Activated CD8-positive, alpha-beta T cell treated with anti-CD3 and anti-CD28 coated beads for 36 hours (primary cell): ENCODE measurements at places on chromosomes 4 and X. TPM values are rescaled to one million over a fixed set of nuclear protein-coding genes. Genes with fewer than 3 reads are reported as not detected.
A peak's percentile ranks its signal among the peaks of the same experiment; 100 is the strongest.

- DNase-seq: no peak
Observed at GRCh38 chrX:9646471-9647224, 119.0 kb downstream of the GPR143 start.

DNA sequence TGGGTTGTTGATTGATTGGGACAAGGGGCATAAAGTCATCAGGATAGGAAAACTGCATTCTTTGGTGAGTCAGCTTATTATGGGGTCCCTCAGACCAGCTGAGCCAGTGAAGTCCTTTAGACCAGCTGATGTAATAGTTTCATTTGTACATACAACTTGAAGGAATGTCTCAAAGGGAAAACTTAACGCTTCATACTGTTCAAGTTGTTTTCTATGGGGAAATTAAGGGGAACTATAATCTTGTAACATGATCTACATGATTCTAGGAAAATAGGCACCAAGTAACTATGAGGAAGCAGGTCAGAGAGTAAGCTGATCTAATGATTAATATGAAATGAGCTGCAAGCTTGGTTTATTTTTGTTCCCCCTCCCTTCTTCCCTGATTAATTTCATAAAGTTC is 175.1 kb upstream of the GRID2 start:
- no peak for DNase-seq

TCEAL4 gene
- 18.7 TPM for total RNA-seq

GRCh38 chrX:56066016-56066415 is 166.1 kb upstream of the KLF8 start:
- DNase-seq: no peak

NWD2 gene
- not detected for total RNA-seq

- no peak for DNase-seq
Observed at GRCh38 chrX:150051096-150051495, 112.8 kb upstream of the EOLA2 start.

DNA sequence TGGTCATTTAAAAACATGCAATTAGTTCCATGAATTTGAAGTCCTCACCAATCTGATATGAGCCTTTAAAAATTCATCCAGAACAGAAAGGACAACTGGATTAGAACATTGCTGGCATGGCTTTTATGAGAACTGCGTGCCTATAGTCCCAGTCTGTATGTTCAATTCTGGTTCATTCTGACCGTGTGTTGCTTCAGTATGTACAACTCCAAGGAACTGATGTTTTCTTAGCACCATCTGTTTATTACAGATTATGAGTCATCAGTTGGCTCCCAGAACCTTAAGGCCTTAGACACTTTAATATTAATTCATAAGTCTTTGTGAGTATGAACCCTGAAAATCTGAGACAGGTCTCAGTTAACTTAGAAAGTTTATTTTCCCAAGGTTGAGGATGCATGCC is 115.0 kb downstream of the CEP44 start:
- DNase-seq: no peak

- no peak for DNase-seq
Observed at GRCh38 chr4:61152433-61152832, 47.7 kb upstream of the ADGRL3 start.

- peak; percentile 65 for DNase-seq
Observed at GRCh38 chrX:14032406-14032805, 2.7 kb upstream of the GEMIN8 start.

SYNPO2 gene
- total RNA-seq: 0.13 TPM

DNA sequence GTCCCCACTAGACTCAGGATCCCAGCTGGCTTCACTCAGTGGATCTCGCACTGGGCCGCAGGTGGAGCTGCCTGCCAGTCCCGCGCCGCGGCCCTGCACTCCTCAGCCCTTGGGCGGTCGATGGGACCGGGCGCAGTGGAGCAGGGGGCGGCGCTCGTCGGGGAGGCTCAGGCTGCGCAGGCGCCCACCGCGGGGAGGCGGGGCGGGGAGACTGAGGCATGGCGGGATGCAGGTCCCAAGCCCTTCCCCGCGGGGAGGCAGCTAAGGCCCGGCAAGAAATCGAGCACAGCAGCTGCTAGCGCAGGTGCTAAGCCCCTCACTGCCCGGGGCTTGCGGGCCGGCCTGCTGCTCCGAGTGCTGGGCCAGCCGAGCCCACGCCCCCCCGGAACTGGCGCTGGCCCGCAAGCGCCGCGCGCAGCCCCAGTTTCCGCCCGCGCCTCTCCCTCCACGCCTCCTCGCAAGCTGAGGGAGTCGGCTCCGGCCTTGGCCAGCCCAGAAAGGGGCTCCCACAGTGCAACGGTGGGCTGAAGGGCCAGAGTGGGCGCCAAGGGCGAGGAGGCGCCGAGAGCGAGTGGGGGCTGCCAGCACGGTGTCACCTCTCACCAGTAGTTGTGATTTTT is 1038.0 kb downstream of the PCDH19 start:
- DNase-seq: no peak

COX7B2 gene
- total RNA-seq: not detected

ABCG2 gene
- 0.25 TPM for total RNA-seq

RLIM gene
- 40.0 TPM for total RNA-seq

GRCh38 chr4:11783588-11783987 is 354.9 kb upstream of the HS3ST1 start:
- DNase-seq: no peak

SLC6A14 gene
- total RNA-seq: not detected

DNA sequence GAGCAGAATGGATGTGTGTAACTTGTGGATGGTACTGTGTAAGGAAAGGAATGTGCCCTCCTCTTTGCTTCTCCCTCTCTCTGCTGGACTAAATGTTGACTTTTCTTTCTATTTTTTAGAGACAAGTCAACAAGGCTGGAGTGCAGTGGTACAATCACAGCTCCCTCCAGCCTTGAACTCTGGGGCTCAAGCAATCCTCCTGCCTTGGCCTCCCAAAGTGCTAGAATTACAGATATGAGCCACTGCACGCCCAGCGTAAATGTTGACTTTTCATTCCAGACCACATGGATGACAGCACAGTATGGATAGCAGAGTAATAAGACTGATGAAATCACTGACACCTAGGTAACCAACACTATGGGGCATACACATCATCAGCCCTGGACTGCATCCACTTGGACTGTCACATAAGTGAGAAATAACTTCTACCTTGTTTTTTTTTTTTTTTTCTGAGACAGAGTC is 5.1 kb upstream of the RPS3A start:
- DNase-seq: no peak

AKAP14 gene
- total RNA-seq: not detected

GRCh38 chrX:77510007-77510406 is 62.8 kb downstream of the FGF16 start:
- DNase-seq: no peak

GRCh38 chr4:107931775-107932321 is 499 bp downstream of the CYP2U1 start:
- peak; percentile 56 for DNase-seq

- no peak for DNase-seq
Observed at GRCh38 chrX:40467454-40467853, 113.3 kb upstream of the ATP6AP2 start.

DNA sequence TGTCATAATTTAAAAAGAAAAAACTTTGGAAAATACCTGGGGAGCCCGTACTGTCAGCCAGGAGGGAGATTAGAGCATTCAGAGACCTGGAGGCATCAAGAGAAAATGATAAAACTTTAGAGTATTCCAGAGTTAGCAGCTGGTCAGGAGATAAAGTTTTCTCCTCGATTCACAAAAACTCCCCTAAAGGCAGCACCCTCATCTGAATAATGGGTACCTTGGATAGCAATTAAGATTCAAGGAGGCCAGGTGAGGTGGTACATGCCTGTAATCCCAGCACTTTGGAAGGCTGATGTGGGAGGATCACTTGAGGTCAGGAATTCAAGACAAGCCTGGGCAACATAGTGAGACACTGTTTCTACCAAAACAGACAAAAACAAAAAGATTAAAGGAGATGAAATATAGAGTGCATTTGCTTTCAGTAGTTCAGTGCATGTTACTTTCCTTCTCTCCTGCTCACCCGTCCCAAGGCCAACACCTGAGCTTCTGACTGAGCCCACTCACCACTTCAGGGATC is 18.6 kb upstream of the RAB40A start:
- DNase-seq: no peak

SCML1 gene
- total RNA-seq: 4.6 TPM

DNA sequence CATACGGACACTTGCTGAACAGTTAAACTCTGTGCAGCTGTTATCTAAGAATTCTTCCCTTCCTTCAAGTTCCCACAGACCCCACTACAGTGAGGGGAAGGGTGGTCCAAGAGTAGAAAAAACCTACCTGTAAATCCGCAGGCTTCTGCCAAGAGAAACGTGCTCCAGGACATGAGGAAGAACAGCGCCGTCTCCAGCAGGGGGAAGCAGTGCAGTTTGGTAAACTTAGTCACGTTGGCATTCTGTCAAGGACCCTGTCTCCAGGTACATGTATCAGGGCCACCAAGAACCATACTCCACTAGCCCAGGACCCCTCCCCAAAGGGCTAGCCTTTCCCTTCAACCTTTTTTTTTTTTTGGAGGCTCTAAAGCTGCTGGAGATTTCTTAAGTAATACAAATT is 79.9 kb downstream of the CHST7 start:
- peak; percentile 22 for DNase-seq

ASB12 gene
- 0.27 TPM for total RNA-seq
